Endodermal cell (in vitro differentiated cells): ENCODE measurements at places on chromosomes 2 and 18. TPM values are rescaled to one million over a fixed set of nuclear protein-coding genes. Genes with fewer than 3 reads are reported as not detected.
A peak's percentile ranks its signal among the peaks of the same experiment; 100 is the strongest.

DNA sequence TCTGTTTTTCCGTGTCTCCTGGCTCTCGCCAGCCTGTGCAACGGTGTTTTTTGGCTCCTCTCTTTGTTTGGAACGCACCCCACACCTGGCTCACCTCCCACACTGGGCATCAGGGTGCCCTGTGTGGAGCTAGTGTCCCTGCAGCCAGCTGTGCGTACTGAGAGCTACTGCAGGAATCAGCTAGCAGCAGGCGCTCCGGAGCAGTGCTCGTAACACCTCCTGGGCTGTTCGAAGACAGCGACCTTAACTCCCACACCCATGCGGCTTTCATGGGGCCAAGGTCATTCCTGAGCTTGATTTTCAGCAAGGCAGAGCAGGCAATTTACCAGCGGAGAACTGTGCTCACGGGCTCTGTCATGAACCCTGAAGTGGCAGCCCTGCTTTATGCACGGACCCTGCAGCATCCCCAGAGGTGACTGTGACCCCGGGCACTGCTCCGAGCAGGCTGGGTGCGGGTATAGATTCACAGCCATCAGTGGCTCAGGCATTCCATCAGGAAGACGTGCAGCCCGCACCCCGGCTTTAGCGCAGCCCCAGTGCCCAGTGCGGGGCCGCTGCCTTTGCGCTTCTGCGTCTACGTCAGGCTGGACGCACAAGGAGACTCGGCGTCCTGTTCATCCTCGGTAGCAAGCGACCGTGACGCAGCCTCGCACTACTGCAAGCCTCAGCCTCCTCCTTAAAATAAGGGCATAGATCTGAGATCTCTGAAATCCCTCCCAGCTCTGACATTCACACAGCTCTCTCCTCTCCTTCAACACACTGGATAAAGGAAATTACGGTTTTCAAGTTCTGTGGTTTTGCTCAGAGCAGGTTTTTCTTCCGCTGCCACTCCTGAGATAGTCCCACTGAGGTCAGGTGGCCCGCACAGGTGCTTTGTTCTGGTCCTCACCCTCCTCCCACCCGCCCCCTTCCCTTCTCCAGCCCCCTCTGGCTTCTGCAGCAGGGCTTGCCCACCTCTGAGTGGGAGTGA, 58.2 kb downstream of the ADI1 start:
- no peak overlapping the region for H3K4me3 ChIP-seq
- peaks cover 18% of the 10 kb centered on the region for H3K36me3 ChIP-seq
- DNase-seq, result no peak
- no peak overlapping the region for H3K27ac ChIP-seq

DNA sequence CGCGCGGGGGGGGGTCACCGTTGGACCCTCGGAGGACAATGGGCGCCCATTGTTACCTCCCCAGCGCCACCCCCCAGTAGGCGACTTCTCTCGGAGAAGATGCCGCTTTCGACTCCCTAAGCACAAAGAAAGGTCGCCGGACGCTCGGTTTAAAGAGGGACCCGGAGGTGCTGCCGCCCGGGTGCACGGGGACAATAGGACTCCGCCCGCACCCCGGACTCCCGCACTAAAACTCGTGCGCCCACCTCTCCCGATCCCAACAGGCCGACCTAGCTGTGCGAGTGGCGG, 318 bp upstream of the CDC42EP3 start:
- H3K4me3 ChIP-seq, result peak overlapping the region; percentile 85
- H3K27me3 ChIP-seq, result no peaks in the 10 kb centered on the region
- H3K36me3 ChIP-seq, result peaks cover 32% of the 10 kb centered on the region
- no peak for DNase-seq
- peak overlapping the region; percentile 88 for H3K27ac ChIP-seq
- H3K4me1 ChIP-seq, result peaks cover 5% of the 10 kb centered on the region

DNA sequence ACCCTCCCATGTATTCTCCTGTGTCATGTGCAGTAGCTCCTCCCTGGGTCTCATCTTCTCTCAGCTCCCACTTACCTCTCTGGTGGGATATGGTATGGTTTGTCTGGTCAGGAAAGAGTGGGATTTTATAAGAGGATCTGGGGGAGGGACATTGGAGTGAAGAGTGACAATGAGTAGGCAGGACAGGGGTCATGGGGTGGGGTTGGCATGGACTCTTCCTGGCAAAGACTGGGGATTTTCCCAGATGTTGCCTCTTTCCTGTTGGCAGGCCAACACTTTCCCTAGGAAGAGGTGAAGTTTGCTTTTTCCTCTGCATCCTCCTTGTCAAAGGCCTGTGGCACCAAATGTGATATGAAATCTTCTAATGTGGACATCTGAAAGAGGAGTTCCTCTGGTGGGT, at the start of gene REG3A:
Gene REG3A, minus strand, starts transcription at position 101 of the 400 bp plus-strand sequence. CDS start 348 bp downstream, outside the sequence.
- no peaks in the 10 kb centered on the region for H3K4me1 ChIP-seq
- no peak for DNase-seq
- peaks cover 42% of the 10 kb centered on the region for H3K27me3 ChIP-seq
- H3K4me3 ChIP-seq, result no peak within 1 kb of the TSS

DNA sequence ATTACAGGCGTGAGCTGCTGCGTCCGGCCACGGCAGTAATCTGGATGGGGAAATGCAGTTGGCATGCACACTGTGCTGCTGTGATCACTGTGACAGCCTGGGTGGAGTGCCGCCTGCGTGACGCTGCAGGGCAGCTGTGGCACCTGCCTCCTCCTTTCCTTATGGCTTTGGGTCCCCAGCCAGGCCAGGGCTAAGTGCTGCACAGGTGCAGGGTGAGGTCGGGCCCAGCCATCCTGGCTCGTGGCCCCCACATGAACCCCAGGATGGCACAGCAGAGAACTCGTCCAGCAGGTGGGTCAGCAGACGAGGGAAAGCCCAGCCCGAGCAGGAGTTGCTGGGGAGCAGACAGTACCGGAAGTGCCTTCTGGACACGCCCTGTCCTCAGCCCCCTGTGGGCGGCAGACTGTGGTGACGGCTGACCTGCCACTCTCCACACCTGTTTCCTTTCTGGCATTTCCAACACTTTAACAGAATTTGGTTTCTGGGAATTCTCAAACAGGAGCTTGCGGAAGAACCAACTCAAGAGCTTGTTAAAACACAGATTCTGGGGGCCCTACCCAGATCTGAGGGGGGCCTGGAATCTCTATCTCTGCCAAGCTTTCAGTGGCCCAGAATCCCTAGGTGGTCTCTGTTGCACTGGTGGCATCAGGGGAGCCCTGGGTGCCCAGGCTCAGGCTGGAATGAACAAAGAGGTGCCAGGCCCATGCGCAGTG, 16.9 kb downstream of the HS1BP3 start:
- no peak overlapping the region for H3K27ac ChIP-seq
- H3K36me3 ChIP-seq, result peaks cover 7% of the 10 kb centered on the region
- no peak for DNase-seq
- no peaks in the 10 kb centered on the region for H3K27me3 ChIP-seq
- no peak overlapping the region for H3K4me3 ChIP-seq

MAL gene
- total RNA-seq, result not detected in 2 replicates
